ENCODE measurements at places on chromosomes 2 and 18.

DNA sequence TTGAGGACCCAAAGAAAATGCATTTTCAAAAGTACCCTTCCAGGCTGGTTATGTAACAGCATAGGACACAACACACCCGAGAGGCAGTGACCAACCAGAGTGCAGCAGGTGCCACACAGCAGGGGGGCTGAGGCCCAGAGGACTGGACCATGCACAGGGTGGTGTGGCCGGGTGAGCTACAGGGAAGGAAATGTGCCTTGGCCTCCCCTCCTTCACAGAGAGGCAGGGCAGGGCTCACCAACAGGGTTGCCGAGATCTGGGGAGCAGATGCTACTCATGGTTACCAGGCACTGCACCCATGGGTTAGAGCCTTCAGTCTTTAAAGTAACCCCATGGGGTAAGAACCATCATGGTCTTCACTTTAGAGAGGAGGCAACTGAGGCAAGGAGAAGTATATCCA, 158.4 kb downstream of the MSH2 start:
- DNase-seq, result no peak

DNA sequence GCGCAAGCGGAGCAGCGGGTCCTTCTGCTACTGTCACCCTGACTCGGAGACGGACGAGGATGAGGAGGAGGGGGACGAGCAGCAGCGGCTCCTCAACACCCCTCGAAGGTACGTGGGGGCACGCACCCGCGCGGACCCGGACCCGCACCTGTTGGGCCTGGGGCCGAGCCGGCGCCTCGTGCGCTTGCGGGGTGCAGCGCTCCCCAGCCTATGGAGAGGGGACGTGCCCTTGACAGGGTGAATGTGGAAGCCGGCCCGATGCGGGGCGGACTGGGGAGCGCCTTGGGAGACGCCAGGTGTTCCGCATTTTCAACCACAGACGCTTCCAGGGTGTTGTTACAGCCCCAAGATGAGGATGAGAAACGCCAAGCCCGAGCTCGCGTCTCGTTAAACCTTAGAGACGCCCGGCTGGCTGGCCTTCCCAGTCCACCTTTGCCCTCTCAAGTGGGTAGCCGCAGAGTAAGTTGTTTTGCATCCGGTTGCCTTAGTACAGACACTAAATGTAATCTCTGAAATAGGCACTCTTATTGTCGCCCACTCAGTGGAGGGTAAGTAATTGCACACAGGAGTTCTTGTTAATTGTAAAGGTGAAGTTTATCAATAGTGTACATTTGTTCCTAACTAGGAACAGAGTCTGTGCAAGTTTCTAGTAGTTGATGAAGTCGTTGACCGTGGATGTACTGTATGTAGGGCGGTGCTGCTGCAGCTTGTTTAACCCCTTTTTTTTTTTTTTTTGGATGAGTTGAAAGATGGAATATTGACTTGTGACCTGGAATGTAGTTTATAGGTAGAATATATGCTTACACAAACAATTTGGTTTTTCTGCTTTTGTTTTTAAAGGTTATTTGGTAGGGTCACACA, 815 bp downstream of the GMCL1 start:
- no peak for DNase-seq

- no peak for DNase-seq
Measured at GRCh38 chr2:52383541-52383940, 1351.6 kb upstream of the NRXN1 start.

DNA sequence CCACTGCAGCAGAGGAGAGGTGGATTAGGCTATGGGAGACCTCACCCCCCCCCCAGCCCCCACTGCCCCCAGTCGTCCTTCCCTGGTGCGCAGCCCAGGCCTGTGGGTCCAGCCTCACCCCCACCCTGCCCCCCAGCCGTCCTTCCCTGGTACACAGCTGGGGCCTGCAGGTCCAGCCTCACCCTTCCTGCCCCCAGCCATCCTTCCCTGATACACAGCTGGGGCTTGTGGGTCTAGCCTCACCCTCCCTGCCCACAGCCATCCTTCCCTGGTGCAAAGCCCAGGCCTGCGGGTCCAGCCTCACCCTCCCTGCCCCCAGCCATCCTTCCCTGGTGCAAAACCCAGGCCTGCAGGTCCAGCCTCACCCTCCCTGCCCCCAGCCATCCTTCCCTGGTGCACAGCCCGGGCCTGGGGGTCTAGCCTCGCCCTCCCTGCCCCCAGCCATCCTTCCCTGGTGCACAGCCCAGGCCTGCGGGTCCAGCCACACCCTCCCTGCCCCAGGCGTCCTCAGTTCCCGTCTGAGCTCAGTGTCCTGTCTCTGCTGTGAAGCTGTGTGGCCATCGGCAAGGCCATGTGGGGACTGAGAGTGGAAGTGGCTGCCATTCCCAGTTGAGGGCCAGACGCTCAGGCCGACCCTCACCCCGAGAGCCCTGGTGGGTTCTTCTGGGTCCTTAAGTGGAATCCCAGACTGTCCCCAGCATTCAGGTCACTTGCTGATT, 86.8 kb upstream of the SNTG2 start:
- no peak for DNase-seq
